ENCODE measurements at places on chromosomes 4 and X. TPM values are rescaled to one million over a fixed set of nuclear protein-coding genes. Genes with fewer than 3 reads are reported as not detected.

Gene HTN1
- not detected for total RNA-seq

Gene MAGED1
- 236 TPM for total RNA-seq

Gene TCP11X1
- total RNA-seq = not detected

Gene GAB1
- 14.0 TPM for total RNA-seq

Gene ARHGAP4
- not detected for total RNA-seq

Gene MAGEA2
- total RNA-seq = 3.2 TPM

Gene ADGRG4
- 0.05 TPM for total RNA-seq

Gene GPRASP2
- total RNA-seq = 9.5 TPM

Gene PLK4
- not detected for total RNA-seq

Gene MAGEA2B
- not detected for total RNA-seq
